T-helper 1 cell (primary cell): ENCODE measurements at places on chromosomes 12 and 14.
A peak's percentile ranks its signal among the peaks of the same experiment; 100 is the strongest.

GRCh38 chr12:117803001-117803400 is 165.8 kb downstream of the KSR2 start:
- no peak for DNase-seq

DNA sequence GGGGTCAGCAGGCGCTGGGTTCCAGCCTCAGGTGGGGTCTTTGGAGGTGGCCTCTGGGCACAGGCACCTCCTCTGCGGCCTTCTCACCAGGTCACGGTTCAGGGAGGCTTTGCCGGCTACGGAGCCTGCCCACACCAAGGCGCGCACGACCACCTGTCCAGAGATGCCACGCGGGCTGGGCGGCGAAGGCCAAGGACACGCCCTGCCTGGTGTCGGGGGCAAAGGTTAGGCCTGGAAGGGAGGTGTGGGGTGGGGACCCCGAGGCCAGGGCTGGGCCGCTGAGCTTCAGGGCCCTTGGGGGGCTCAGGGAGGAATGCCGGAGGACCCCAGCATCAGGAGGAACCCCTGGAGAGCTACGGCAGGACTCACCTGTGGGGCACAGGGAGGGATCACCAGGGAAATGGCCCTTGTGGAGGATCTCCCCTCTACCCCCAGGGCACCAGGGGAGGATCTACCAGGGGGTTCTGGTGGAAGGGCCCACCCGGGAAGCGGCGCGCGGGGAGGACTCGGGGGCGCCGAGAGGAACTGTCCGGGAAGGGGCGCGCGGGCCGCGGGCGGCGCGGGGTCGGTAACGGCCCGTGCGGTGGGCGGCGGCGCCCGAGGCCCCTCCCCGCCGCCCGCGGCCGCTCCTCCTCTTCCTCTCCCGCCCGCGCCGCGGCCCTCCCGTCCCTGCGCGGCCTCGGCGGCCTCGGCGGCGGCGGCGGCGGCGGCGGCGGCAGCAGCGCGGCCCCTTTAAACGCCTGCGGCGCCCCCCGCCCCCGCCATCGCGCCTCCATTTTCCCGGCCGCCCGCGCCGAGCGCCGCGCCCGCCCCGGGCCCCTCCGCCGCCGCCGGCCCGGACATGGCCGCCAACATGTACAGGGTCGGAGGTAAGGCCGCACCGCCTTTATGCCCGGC is at the start of gene MTA1:
Gene MTA1 (plus strand): TSS at position 633 of the 897 bp plus-strand sequence. CDS start 209 bp downstream, at position 842.
- DNase-seq = peak; percentile 23

GRCh38 chr12:118537481-118537917 is 161.1 kb downstream of the SUDS3 start:
- no peak for DNase-seq

DNA sequence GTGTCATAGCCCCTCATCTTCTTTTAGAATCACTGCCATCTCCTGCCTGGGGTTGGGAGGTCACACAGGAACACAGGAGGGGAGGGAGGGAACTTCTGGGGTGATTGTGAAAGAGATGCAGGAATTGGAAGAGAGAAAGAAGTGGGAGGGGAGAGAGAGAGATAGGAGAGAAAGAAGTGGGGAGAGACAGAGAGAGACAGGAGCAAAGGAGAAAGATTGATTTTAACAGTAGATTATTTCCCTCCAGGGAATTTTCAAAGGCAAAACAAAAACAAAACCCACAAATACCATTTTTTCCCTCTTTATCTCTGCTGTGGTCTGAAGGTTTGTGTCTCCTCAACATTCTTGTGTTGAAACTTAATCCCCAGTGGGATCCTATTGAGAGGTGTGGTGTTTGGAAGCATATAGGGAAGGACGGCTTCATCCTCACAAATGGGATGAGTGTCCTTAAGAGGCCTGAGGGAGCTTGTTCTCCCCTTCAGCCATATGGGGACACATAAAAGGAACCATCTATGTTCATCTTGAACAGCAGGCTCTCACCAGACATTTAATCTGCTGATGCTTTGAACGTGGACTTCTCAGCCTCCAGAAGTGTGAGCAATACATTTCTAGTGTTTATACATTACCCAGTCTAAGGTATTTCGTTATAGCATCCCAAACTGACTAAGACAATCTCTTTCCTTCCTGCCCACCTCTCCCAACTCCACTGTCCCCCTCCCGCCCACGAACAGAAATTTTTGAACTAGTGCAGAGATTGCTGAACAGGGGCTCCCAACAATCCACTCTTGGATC is 134.9 kb upstream of the MAX start:
- DNase-seq = no peak

GRCh38 chr12:100830003-100830795 is 35.6 kb downstream of the ANO4 start:
- DNase-seq = no peak

- no peak for DNase-seq
These were observed 461.1 kb upstream of the DCN start for GRCh38 chr12:91643763-91644162.

- DNase-seq = no peak
These were observed 20.8 kb downstream of the TNFAIP2 start for GRCh38 chr14:103144085-103144484.

- DNase-seq = no peak
These were observed 142.5 kb upstream of the C14orf180 start for GRCh38 chr14:104436741-104437701.

DNA sequence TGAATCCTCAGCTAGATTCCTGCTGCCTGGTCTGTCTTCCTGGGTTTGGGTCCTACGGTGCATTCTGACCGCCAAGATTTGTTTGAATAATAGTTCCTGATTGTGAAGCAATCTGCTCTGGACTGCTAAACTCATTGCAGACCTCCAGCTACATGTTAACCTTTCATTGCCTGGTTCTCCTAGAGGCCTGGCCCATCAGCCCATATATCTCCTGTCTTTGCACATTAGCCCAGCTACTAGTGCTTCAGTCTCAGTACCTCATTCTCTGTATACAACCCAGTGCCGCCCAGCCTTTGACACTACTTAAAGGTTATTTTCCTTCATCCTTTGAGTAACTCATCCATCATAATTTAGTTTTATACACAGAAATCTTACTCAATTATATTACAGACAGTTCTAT is 65.6 kb upstream of the GRIP1 start:
- no peak for DNase-seq

DNA sequence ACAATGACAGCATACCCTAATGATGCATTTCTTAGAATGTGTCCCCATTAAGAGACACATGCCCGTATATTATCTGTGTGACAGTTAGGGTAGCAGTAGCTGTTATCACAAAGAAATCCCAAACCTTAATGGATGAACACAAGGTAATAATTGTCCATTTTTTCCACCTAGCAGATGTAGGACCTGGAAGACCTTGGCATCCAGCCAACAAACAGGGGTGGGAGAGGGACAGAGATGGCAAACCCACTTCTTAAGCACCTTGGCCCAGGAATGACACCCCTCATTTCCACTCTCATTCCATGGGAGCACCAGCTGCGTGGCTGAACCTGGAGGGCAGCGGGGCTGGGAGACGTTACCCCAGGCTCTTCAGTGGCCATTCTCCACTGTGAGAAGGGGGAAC is 679.0 kb downstream of the AACS start:
- DNase-seq = no peak

GRCh38 chr12:26279091-26279490 is 83.7 kb downstream of the SSPN start:
- no peak for DNase-seq

DNA sequence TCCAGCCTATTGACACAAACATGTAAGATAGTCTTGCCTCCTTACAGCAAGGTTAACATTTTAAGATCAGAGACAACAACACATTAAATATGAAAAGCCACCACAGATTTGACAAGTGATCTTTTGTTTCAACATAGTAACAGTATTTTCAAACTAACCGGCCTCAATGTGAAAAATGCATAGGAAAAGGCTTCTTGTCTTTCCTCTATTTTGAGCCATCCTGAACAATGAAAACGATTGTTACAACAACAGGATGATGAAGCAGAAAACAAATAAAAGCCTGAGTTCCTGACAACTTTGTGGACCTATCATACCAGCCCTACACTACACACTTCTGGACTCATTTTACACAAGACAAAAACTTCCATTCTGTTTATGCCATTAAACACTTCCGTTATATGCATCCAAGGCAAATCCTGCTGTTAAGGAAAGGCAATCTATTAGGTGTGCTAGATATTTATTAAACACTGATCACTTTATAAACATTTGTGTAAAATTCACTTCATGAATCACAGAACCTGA is 37.3 kb downstream of the BAZ1A start:
- no peak for DNase-seq

GRCh38 chr12:1779783-1780182 is 40.6 kb upstream of the LRTM2 start:
- no peak for DNase-seq

DNA sequence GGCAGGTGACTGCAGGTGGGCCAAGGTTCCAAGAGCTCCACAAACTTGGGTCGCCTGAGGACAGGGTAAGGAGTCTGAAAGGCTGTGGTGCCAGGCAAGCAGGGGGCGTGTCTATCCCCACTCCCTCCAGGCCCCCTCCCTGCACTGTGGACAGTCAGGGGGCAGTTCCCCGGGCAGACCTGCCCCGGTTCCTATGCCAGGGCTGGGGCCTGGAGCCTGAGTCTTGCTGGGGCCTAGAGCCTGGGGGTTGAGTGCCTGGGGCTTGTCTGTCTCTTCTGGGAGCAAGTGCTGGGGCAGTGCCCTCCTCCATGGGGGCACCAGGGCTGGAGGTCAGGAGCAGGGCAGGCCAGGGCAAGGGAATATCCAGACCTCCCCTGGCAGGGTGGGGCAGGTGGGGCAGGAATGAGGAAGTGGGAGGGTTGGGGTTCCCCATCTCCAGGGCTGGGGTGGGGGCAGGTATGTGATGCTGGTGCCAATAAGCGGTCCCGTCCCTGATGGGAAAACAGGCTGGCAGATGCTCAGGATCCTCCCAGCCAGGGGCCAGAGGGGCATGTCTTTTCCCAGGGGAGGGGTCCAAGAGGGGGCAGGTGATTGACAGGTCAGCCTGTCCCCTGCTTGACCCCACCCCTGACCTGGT is 11.9 kb upstream of the TNFAIP2 start:
- DNase-seq = no peak

- no peak for DNase-seq
These were observed 68.7 kb upstream of the JDP2 start for GRCh38 chr14:75359098-75359497.

GRCh38 chr12:55420307-55420962 is 5.6 kb upstream of the OR6C76 start:
- no peak for DNase-seq

DNA sequence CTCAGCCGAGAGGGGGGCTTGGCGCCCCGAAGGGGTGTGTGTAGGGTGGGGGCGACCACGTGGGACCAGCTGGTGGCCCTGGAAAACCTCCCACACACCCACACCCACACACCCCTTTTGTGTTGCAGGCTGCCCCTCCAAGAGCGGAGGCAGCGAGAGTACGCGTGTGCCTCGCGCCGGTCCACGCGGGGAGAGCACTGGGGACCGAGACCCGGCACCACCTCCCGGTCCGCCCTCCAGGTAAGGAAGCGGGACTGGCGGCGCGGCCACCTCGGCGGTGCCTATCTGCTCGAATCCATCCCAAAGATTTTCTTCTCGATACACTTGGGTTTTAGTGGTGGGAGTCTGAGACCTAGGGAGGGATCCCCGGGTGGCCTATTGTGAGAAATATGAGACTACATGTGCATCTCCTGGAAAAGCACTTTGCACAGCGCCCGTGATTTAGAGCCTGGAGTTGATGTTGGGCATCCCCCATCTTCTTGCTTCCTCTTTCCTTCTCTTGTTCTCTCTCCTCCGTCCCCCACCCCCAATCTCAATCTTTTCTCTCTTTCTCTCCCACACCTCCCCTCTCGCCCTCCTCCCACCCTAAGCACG is 393 bp downstream of the SYT1 start:
- no peak for DNase-seq

GRCh38 chr12:106174876-106175275 is 36.1 kb upstream of the NUAK1 start:
- no peak for DNase-seq

DNA sequence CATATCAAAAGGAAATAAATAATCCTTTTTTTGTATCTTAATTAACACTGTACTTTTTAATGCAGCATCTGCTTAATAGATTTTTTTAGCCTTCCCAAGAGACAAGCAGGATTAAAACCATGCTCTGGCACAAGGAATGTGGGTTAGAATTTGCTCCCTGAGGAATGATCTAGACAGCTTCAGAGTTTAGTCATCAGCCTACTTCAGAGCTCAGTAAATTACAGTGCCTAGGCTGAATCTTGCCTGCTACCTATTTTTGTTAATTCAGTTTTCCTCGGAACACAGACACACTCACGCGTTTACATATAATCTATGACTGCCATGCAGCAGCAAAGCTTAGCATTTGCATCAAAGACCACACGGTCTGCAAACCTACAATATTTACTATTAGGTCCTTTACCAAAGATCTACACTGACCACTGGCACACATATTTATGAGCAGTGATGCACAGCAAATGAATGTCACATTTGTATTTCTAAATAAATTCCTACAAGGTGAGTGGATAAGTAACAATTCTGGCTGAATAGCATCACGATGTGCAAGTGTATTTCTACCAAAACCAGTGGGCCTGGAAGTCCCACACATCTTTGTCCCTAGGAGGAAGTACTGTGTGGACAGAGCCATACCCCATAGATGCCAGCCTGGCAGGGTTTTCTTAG is 309.8 kb upstream of the TMEM132C start:
- no peak for DNase-seq

DNA sequence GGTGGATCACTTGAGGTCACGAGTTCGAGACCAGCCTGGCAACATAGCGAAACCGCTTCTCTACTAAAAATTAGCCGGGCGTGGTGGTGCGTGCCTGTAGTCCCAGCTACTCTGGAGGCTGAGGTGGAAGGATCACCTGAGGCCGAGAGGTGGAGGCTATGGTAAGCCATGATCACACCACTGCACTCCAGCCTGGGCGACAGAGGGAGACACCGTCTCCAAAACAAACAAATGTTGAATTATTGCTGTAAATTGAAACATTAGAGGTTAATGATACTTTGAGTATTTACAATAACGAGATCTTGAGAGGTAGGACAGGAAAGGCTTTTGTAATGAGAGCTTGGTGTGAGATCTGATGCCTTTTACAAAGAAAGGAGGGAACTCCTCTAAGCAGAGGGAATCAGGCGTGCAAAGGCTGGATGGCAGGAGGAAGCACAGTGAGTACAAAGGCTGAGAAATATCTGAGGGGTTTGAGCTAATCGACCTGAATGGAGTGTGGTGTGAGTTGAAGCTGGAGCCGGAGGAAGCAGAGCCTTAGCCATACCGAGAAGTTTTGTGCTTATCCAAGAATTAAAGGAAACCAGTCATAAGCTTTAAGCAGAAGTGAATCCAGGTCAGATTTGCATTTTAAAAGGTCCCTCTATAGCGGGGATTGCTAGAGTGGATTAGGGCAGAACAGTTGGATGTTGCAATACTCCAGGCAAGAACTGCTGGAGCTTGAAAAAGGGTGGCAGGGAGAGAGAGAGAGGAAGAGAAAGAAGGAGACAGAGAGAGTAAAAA is 1.1 kb downstream of the RHNO1 start:
- DNase-seq = no peak

- no peak for DNase-seq
These were observed 63.4 kb downstream of the APOBEC1 start for GRCh38 chr12:7602277-7602676.

- no peak for DNase-seq
These were observed 200.2 kb downstream of the PHLDA1 start for GRCh38 chr12:75831402-75831801.
